ENCODE measurements at places on chromosomes 13 and 19.

DNA sequence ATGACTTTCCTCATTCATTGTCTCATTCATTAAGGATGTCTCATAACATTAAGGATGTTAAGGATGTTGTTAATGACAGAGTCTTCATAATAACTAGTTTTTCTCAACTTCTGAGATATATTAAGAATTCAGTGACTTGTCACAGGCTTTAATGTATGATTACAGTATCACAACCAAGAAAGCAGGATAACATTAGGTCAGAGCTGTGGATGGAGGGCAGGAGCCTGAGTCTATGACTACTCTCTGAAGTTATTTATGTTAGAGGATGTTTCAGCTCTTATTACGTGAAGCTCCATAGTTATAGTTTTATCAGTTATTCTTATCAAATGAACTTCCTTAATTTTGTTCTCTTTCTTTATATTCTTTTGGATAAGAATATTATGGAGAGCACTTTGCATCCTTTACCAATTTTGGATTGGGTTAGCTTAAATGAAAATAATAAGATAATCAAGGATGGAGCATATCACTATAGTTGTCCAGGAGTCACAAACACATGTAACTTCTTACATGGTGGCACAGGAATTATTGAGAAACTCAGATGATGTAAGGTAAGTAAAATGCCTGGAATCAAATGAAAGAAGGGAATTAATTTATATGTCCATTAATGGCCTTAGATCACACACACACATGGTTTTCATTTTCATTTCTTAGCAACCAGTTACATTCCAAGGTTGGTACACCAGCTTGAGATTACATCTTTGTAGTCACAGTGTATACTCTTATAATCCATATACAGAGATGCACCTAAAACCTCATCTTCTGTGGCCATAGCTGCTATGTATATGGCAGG lies 57.0 kb downstream of the SLC10A2 start:
- no peak for DNase-seq

GRCh38 chr19:18230941-18231734 lies 4.9 kb upstream of the PDE4C start:
- DNase-seq: no peak

- DNase-seq: no peak
These were observed 70.5 kb upstream of the ZNF420 start for GRCh38 chr19:37007587-37008220.

DNA sequence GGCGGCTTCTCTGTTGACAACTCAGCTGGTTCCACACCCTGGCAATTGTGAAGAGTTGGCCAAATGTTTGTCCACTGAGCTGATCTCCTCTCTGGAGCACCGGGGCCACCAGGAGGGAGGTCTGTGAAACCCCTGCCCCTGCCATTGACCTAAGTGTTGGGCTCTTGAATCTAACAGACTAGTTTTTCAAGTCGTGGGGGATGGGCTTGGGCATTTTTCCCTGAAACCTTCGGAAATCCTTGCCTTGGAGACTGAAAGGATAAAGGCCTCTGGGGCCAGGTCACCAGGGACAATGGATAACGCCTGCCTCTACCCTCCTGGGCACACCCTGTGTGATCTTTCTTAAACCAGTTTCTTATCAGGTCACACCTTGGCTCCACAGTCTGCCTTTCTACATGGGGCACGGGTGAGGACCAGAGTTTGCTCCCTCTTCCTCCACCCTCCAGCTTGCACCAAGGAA lies 881 bp downstream of the GEMIN7 start:
- DNase-seq: no peak
